ENCODE measurements at places on chromosomes 13 and 19. TPM values are rescaled to one million over a fixed set of nuclear protein-coding genes. Genes with fewer than 3 reads are reported as not detected.

Gene CGB5
- 6.5 TPM for total RNA-seq

Gene PRTN3
- total RNA-seq = not detected

GRCh38 chr13:40170982-40171381 is 495.5 kb downstream of the FOXO1 start:
- no peak for DNase-seq

DNA sequence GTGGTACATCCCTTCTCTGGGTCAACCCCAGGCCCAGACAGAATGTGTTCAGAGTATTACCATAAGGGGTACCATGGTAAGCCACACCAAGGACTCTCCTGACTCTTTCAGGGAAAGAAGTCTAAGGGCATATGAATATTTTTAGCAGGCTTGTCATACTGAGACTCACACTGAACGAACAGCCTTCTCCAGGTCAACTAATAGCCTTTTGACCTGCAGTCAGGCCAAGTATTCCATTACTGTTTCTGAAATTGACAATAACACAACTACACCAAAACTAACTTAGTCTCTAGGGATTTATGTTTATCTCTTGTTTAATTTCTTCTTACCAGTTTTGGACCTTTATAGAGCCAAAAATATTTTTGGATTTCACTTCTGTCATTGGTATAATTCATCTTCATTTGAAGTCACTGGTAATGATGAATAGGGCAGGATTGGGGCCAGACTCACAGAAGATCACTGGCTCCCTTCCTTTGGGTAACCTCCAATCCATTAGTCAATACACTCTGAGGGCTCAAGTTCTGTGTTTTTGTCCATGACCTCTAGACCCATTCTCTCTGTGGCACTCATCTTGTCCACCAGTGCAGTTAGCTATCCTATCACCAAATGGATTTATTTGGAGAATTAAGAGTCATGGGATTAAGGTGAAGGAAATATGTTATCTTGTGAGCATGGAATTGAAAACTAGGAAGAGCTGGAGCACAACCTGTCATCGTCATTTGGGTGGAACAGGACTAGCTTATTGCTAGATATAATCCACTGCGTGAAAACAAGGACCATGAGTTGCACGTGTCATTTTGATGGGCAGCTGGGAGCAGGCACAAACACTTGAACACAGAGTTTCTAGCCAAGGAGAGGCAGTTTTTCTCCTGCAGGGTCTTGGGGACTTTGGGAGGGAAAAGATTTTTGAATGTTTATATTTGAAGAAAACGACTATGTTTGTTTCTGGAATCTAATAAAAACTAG is 313.3 kb downstream of the DCLK1 start:
- DNase-seq = no peak

DNA sequence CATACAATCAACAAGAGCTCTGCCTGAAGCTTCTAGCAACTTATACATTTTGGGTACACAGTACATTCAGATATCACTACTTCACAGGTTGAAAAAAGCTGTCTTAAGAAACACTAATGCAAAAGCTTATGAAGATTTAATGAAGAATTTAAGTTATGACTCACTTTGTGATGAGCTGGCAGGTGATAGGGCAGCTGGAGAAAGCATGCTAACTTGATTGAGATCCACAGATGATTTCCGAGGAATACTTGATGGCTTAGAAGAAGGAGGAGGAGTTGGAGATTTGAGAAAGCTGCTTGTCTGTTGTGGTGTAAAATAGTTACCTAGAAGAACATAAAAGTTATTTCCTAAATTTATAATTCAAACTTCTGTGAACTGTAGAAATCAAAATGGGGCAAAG is 23.3 kb downstream of the EXOSC8 start:
- DNase-seq = peak; percentile 36

- no peak for DNase-seq
These were observed 6.3 kb downstream of the BICRA start for GRCh38 chr19:47615230-47615629.

- DNase-seq = no peak
These were observed 1952.0 kb upstream of the PCDH20 start for GRCh38 chr13:63367522-63368198.

- no peak for DNase-seq
These were observed 23.5 kb upstream of the QTRT1 start for GRCh38 chr19:10677751-10678150.

All from astrocyte (in vitro differentiated cells and primary cell).